Spleen (tissue), 13 donors: ENCODE measurements at places on chromosomes 1 and 21. TPM values are rescaled to one million over a fixed set of nuclear protein-coding genes. Genes with fewer than 3 reads are reported as not detected.

The SV2A gene
- 2.5 TPM for total RNA-seq

The PPP1R8 gene
- total RNA-seq = 37.7 TPM

The TCEA3 gene
- total RNA-seq = 19.6 TPM

- H3K27ac ChIP-seq = no peak overlapping the region
- no peak overlapping the region for H3K4me3 ChIP-seq
- H3K36me3 ChIP-seq = no peaks in the 10 kb centered on the region
- DNase-seq = no peak
- no peaks in the 10 kb centered on the region for H3K4me1 ChIP-seq
Observed at GRCh38 chr1:240363315-240363714, 248.6 kb downstream of the GREM2 start.

GRCh38 chr1:232620356-232620969 lies 9.5 kb downstream of the SIPA1L2 start:
- no peak for DNase-seq
- H3K27ac ChIP-seq = no peak overlapping the region
- H3K4me3 ChIP-seq = no peak overlapping the region
- H3K27me3 ChIP-seq = no peaks in the 10 kb centered on the region

- no peak overlapping the region for H3K27ac ChIP-seq
- H3K4me3 ChIP-seq = no peak overlapping the region
- no peak for DNase-seq
- no peaks in the 10 kb centered on the region for H3K27me3 ChIP-seq
- H3K36me3 ChIP-seq = no peaks in the 10 kb centered on the region
Observed at GRCh38 chr21:19461481-19462205, 1058.1 kb upstream of the TMPRSS15 start.
